ENCODE measurements at places on chromosomes 1 and 21.

DNA sequence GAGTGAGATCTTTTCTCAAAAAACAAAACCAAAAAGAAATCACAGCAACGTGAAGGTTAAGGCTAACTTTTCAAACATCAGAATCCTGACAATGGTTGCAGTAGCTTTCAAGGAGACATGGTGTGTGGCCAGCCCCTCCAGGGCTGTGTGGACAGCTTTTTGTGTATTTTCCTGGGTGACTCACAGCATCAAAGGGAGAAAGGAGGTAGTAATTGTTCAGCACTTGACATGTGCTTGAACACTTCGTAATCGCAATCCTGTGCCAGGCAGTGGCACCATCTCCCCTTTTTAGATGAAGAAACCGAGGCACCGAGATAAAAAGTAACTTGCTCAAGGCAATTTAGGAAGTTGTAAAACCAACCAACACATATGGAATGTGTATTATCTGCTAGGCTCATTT lies 10.3 kb downstream of the NBL1 start:
- no peak for DNase-seq

- DNase-seq = peak; percentile 84
Observed at GRCh38 chr1:21552715-21553114, 43.5 kb downstream of the ALPL start.

DNA sequence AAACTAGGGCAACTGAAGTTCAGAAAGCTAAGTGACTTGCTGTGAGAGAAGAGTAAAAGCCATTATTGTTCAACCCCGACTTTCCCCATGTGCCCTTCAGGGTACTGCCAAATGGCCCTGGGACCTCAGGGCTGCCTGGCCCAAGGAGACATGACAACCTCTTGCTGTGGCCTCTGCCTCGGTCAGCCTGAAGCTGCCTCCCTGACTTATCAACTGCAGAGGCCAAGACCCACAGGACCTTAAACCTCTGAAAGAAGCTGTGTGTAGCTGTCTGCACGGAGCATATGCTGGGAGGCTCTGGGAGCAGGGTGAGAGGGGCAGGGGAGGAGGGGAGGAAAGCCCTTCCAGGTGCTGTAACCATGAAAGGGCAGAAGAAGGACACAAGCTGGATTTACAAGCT lies 35.9 kb downstream of the HMGB4 start:
- no peak for DNase-seq

DNA sequence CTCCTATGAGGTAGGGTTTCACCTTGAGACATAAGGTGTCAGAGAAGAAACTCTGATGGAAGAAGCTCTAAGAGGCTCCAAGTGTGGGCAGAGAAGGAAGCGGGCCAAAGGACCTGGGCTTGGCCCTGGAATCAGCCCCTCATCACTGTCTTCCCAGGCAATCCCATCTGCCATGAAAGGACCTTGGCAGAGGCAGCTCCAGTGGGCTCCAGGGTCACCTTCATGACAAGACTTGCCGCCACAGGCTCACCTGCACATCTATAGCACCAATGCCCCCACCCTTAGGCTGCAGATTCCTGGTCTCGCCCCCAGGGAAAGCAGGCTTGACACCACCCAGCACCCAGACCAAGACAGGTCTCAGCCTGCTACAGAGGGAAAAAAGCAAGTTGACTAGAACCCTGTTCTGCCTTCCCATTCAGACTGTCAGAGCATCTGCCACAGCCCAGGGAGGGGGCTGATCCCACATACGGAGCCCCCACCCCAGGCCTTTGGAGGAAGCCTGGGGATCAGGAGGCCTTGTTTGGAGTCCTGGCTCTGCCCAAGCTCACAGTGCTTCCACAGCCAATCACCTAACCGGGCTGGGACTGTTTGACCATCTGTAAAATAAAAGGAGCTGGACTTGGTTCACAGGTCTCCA lies 490 bp upstream of the FAM110D start:
- no peak for DNase-seq

DNA sequence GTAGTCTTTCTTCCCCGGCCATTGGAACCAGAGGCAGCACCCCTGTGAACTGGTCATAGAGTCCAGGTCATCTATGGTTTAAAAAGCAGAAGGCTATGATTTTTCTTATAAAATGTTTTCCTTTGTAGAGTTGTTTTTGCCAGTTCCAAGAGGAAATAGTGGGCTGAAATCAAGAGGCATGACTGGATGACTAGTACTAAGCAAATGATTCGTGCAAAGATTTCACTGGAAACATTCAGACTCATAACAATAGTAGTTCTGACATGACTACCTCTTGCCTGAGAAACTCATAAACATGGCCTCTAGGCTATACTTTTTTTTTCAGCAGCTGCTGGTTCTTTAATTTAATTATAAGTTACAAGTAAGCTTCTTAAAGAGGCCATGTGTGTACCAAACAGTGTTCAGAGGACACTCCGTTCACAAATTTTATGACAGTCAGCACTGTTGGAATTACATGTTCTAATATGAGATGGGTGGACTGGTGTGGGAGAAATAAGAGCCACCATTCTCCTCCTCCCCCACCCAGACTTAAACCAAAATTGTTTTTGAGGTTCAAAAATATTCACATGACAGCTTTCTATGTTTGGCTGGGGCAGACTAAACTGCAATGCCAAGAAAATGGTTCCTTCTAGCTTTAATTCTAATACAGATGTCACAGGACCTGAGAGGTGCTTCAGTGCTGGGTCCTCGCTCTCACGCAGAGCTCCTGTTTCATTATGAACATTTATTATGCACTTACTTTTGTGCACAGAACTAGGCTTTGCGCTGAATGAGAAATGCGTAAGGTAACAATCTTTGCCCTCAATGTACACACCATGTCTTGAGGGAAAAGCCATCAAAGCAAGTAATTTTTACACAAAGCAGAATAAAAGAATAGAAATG lies 147.5 kb downstream of the ZC3H11B start:
- peak; percentile 45 for DNase-seq

- DNase-seq = no peak
Observed at GRCh38 chr1:33231166-33231565, 25.1 kb upstream of the ZNF362 start.

- no peak for DNase-seq
Observed at GRCh38 chr1:205417870-205418635, 3.8 kb downstream of the LEMD1 start.

DNA sequence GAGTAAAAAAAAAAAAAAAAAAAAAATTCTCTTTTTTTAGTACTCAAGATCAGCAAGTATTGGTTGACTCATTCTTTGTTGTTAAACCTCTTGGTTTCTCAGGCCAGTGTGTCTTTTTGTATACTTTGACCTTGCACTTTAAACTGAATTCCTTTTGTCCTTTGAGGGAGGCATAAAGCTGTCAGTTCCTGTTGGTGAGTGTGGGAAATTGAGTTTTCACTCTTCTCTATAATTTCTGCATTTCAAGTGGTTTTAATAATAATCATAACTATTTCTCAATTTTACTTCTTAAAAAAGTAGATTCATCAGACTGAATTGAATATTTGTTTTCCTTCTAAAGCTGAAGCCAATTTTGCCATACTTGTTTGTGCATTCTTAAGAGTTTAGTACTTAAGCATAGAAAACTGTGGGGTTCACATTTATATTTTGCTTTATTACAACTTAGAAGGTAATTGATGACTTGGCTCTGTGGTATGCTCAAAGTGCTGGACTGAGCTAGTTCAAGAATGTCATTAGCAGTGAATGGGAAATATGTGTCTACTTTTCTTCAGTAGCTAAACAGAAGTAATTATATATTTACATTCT lies 43.4 kb downstream of the ITSN1 start:
- DNase-seq = peak; percentile 34

GRCh38 chr1:93114391-93114790 lies 35.3 kb downstream of the MTF2 start:
- DNase-seq = no peak

DNA sequence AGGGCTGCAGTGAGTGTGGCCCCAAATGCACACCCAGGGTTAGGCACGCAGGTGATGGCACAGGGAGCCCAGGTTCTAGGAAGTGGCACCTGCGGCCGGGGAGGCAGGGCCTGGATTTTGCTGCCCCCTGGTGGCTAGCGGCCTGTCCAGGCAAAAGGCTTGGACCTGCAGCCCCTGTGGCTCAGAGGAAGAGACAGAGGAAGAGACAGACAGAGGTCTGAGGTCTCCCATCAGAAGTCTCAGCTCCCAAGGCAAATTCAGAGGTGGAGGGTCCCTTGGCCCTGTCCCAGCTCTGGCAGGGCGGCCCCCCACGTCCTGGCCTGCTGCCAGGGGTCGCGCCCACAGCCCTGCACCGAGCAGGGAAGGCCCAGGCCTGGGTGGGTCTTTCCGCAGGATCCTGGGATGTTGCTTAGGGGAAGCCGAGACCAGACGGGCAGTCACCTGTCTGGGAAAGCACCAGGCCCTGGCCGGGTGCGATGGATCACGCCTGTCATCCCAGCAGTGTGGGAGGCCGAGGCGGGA lies 8.0 kb upstream of the TNFRSF14 start:
- peak; percentile 87 for DNase-seq

DNA sequence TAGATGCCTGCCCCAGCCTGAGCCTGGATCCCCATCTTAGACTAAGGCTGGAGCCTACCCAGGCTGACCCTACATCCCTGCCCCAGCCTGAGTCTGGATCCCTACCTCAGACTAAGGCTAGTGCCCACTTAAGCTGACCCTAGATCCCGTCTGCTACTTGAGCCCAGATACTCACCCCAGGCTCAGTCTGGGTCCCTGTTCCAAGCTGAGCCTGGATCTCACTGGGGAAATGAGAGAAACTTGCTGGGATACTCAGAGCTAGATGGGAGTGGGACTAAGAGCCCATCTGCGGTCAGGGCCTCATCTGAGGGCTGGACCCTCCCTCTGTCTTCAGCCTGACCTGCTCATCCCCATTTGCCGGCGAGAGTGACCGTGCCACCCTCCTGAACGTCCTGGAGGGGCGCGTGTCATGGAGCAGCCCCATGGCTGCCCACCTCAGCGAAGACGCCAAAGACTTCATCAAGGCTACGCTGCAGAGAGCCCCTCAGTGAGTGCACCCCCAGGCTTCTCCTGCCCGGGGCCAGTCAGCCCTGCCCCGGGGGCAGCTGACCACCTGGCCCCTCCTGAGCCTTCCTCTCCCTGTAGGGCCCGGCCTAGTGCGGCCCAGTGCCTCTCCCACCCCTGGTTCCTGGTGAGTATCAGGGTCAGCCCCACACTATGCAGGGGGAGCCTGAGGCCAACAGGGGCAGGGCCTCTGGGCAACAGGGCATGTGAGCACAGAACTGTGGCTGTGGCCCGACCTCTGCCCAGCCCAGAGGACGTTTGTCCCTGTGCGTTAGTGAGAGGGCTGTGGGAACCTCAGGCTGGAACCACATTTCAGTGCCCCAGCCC lies 36.8 kb downstream of the TRIM11 start:
- no peak for DNase-seq

- DNase-seq = no peak
Observed at GRCh38 chr1:183879494-183879893, 74.6 kb downstream of the RGL1 start.

DNA sequence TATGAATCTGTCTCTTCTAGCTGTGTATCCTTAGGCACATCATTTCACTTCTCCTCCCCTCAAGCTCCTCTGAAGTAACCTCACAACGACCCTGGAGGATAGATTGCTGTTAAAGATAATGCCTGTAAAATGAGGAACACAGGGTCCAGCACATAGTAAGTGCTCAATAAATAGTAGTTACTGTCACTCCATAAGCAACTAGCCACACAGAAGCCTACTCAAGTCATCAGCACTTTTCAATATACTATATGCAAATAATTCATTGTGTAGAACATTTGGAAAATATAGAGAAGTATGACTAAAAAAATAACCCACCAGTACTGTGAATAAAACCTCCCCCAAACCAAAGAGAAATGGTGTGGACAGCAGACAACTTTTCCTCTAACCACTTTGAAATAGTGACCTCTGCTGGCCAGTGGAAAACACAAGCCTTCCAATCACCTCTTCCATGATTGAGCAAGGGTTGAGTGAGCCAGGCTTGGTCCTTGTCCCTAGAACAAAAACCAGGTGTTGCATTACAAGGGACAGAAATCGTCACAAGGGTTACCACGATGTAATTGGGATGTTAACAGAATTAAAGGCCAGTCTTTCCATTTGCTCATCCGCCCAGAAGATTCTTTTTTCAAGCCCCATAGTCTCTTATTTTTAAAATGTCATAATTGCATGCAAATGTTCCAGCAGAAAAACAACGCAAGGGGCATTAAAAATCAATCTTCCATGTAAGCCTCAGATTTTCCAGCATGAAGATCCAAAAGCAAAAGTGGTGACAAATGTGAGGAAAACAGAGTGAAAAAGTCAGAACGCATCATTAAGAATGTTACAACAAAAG lies 15.7 kb upstream of the GLIS1 start:
- peak; percentile 80 for DNase-seq

GRCh38 chr1:70945251-70945650 lies 102.4 kb downstream of the PTGER3 start:
- DNase-seq = no peak

DNA sequence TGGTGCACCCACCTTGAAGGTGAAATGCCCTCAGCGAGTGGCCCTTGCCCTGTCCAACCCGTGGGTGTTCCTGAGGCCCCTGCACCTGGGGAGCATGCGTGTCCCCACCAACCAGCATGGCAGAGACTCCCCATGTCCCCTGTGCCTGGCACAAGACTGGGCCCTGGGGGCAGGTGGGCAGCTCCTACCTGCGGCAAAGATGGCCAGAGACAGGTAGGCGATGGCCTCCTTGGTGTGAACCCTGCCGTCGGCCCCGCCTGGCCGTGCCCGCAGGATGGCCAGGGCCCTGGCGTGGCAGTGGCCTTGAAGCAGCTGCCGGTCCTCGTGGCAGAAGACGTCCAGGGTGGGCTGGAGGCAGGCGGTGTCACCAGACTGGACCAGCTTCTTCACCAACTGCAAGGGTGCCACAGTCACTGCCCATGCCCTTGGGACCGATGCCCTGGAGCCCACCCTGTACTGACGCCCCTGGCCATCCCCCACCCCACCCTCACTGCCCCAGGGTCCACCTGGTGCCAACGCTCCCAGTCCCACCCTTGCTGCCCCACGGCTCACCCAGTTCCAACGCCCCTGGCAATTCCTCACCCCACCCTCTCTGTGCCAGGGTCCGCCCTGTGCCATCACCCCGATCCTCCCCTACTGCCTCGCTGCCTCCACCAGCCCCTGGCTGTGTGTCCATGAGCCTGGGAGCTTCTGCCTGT lies 15.7 kb downstream of the TTC34 start:
- DNase-seq = no peak

DNA sequence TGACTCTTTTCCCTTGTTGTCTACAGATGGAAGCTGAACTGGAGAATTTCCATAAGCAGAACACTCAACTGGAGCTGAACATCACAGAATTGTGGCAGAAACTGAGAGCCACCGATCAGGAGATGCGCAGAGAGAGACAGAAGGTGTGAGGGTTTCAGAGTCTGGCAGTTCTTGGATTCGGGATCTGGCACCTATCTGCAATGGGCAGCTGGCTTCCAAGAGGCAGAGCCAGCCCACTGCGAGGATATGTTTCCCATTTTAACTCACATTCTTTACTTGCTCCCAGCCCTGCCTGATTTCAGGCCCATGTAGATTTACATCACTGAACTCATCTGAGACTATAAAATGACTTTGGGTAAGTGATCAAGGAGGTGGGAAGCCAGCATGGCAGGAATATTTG lies 37.3 kb upstream of the TMEM125 start:
- no peak for DNase-seq

GRCh38 chr21:44510508-44511218 lies 29.3 kb downstream of the KRTAP10-1 start:
- DNase-seq = peak; percentile 74
